Endothelial cell (in vitro differentiated cells): ENCODE measurements at places on chromosomes 2 and 18. TPM values are rescaled to one million over a fixed set of nuclear protein-coding genes. Genes with fewer than 3 reads are reported as not detected.

SLC23A3 gene
- total RNA-seq: 1.7 TPM

ARMC9 gene
- total RNA-seq: 18.3 TPM

BMP10 gene
- not detected for total RNA-seq

MEP1B gene
- 0.15 TPM for total RNA-seq

LYPD1 gene
- total RNA-seq: 0.64 TPM

ASPRV1 gene
- total RNA-seq: 0.87 TPM

FBXO15 gene
- 5.4 TPM for total RNA-seq

CELF4 gene
- 0.44 TPM for total RNA-seq

PLGLB1 gene
- 1.1 TPM for total RNA-seq

EDAR gene
- not detected for total RNA-seq

ABCG5 gene
- total RNA-seq: not detected

TRIM54 gene
- not detected for total RNA-seq

MYO5B gene
- 1.5 TPM for total RNA-seq

NR4A2 gene
- 3.9 TPM for total RNA-seq

UNC50 gene
- total RNA-seq: 33.0 TPM

GRCh38 chr2:29629495-29629894 lies 291.9 kb downstream of the ALK start:
- DNase-seq: no peak

GRCh38 chr2:219124381-219125110 lies 36.1 kb downstream of the NHEJ1 start:
- DNase-seq: no peak

DNA sequence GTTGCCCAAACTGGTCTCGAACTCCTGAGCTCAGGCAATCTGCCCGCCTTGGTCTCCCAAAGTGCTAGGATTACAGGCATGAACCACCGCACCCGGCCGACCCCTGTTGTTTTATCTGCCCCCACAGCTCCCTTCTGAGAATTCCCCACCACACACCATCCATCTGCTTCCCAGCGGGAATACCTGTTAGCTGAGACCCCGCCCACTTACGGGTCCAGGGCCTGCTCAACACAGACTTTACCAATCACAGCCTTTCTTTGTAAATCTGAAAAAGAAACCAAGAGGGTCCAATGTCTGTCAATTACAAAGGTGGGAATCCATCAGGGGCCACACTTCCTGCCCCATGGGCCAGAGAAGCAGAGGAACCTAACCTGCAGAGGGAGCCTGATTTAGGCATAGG lies 14.2 kb upstream of the CABLES1 start:
- no peak for DNase-seq

- DNase-seq: no peak
Observed at GRCh38 chr2:45586600-45586999, 24.5 kb downstream of the SRBD1 start.

- DNase-seq: no peak
Observed at GRCh38 chr2:80461505-80462197, 157.1 kb upstream of the LRRTM1 start.

GRCh38 chr18:68391801-68392200 lies 323.1 kb downstream of the TMX3 start:
- DNase-seq: no peak

DNA sequence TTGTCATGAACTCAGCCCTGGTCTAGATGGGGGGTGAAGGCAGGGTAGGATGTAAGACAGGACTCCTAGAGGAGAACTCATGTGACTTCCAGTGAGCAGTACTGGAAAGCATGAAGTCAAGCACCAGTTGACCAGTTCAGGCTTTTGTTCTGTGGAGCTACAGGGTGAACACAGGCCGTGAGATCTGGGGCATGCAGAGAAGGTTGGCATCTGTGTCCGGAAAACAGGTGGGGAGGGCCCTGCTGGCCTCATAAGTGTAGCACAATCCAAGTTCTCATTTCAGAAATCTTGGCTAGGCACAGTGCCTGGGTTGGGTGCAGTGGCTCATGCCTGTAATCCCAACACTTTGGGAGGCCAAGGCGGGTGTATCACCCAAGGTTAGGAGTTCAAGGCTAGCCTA lies 50.9 kb upstream of the SPATS2L start:
- no peak for DNase-seq

DNA sequence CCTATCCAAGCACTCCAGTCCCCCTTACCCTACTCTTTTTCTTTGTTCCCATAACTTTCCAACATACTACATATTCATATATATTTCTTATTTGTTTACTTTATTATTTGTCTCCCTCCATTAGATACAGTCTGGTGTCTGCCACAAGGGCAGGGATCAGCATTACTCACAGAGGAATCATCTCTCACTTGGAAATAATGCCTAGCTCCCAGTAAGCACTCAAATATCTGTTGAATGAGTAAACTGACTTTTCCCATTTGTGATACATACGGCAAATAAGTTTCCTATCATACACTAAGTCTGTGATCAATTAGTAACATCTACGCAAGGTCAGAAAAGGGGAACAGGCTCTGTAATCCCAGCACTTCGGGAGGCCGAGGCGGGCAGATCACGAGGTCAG lies 18.7 kb downstream of the C1D start:
- no peak for DNase-seq

DNA sequence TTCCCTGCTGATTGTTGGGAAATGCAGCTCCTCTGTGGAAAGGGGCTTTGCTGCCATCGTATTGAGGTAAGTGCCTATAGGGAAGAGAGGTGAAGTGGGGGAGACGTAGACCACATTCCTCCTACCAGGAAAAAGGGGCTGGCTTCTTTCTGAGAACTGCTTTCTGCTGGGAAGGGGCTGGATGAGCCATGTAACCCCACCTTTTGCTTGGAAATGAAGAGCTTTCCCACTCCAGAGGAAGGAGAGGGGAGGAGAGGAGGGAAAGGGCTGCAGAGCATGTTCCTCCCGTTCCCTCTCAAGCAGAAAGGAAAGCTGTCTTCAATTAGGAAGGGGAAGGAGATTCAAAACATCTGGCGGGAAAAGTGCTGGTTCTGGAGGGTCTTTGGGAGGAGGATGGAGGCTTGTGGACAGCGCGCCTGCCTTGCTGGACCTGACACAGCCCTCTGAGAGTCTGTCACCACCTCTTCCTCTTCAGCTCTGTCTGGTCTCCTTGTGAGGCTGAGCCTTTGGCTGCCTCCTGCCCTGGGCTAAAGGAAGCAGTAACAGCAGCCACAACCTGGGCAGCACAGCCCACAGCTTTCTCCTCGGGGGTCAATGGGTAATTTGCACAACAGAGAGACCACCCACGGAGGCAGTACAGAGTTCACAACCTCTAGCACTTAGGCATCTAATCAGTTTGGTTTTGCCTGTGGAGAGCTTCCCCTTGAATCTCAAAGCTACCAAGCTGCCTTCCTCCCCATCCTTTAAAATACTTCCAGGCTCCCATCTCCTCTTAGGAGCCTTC lies 410.0 kb upstream of the TNP1 start:
- DNase-seq: no peak

GRCh38 chr18:26864658-26865057 lies 849 bp downstream of the AQP4 start:
- DNase-seq: no peak

- DNase-seq: no peak
Observed at GRCh38 chr2:213166109-213166508, 14.7 kb upstream of the IKZF2 start.

DNA sequence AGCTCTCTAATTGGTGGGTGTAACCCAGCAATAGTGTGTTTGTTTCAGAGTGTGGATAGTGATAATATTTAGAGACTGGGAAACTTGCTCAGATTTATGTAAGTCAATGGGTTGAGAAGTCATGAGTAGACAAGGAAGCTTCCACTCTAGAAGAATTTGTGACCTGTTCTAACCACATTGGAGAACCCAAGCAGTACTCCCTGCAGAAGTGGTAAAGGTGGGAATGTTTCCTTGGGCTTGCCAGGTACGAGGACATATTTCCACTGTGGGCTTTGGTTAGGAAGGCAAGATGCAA lies 350.4 kb downstream of the THSD7B start:
- DNase-seq: no peak

- no peak for DNase-seq
Observed at GRCh38 chr2:188176620-188177019, 115.1 kb upstream of the GULP1 start.

DNA sequence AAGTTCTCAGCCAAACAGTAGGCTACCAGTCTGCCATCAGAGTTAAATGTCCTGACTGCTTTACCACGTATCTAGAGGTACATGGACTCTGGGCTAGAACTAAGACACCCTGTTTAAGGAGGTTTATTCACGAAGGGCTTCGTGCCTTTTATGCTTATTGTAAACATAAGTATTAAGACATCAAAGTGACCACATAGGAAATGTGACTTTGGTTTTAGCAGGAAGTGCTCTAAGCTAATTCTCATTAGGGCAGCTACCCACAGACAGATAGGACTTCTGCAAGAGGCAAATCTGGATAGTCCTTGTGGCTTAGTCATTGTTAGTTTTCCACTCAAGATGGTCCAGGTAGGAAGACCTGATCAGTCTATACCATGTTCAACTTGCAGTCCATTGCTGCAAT lies 233.3 kb upstream of the MGAT5 start:
- no peak for DNase-seq

- DNase-seq: no peak
Observed at GRCh38 chr2:70528276-70528675, 25.4 kb downstream of the TGFA start.

DNA sequence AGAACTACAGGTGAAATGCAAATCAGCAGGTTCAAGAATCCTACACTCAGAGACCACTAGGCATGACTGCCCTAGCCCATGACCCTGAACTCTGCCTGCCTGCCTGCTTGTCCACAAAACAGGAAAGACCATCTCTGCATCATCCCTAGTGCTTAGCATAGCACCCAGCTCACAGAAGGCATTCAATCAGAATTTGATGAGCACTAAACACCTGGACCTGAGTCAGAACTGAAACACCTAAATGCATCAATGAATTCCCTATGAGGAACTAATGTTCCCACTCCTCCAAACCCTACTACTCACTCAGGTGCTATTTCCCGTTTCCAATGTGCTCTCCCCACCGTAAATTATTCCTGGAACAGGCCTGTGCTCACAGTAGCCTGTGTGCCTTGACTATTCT lies 21.7 kb downstream of the MRPS5 start:
- no peak for DNase-seq

DNA sequence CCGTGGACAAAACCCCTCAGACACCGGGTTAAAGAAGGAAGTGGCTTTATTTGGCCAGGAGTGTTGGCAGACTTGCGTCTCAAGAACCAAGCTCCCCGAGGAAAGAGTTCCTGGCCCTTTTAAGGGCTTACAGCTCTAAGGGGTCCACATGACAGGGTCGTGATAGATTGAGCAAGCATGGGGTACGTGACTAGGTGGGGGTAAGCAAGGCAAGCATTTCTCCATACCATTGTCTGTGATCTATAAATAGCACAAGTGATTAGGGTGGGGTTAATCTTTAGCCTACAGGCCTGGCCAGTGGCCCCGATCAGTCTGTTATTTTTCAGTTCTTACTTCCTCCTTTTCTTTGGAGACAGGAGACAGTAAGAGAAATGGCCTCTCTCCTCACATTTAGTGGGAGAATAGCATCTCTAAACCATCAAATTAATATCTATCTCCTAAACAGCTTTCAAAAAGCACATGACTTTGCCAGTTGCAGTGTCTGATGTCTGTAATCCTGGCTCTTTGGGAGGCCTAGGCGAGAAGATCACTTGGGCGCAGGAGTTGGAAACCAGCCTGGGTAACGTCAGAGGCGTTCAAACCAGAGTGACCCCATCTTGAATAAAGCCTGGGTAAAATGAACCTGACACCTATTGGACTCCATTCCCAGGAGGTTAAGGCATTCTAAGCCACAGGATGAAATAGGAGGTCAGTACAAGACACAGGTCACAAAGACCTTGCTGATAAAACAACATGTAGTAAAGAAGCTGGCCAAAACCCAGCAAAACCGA lies 18.3 kb upstream of the CNOT11 start:
- DNase-seq: no peak

GRCh38 chr2:18910843-18911242 lies 321.5 kb upstream of the NT5C1B start:
- no peak for DNase-seq

GRCh38 chr2:68057658-68058396 lies 5.0 kb downstream of the C1D start:
- DNase-seq: no peak

DNA sequence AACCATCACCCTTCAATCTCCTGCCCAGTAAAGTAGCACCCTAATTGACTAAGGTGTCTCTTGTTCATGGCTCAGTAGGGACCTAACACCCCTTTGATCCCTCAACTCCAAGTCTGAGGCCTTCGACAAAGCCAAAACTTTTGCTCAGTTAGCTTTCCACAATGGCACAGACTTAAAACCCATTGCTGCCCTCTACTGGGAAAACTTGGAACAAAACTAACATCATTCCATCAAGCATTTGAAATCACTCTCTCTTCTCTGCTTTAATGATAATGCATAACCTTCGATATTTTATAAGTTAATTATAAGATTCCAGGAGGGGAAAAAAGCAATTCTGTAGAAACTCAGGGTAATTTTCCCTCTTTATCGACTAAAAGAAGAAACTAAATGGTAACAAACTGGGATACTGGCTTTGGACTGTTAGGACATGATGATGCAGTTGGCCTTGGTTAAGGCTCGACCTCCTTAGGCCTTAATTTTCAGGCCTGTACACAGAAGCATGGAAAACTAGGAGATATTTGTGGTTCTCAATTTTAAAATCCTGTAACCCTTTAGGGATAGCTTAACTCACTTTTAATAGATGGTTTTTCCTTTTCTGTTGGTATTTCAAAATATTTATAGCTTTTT lies 127.8 kb downstream of the STK39 start:
- DNase-seq: peak; percentile 62

DNA sequence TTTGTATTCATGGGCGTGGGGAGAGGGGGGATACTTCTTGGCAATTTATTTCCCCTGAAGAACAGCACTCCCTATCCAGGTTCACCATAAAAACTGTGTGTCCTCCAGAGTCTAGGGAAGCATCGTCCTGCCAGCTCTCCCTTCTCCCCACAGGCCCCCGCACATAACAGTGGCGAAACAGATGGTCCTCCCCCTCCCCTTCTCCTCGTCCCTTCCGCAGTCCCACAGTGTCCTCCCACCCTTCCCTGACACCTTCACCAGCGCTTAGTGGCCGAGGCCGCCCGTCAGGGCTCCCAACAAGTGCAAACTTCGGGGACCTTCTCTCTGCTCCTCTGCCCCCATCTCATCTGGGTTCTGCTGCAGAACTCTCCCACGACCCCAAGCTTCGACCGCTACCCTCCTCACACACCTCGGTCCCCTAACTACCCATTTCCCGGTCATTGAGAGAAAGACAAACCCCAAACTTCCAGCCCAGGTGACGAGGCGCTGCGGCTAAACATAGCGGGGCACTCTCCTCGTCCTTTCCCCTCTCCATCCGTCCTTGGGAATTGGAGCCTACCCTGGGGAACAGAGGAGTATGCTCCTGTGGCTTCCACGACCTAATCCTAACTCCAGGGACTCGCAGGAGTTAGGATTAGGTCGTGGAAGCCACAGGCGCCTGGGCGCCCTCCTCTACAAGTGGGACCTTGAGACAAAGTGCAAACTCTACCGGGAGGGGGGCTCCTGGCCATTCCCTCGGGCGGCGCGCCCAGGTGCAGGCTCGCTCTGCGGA lies 971 bp downstream of the ZNF385B start:
- no peak for DNase-seq

GRCh38 chr2:85237849-85238565 lies 89.8 kb downstream of the TGOLN2 start:
- DNase-seq: peak; percentile 53

GRCh38 chr2:127811397-127812321 lies 688 bp upstream of the WDR33 start:
- DNase-seq: no peak

GRCh38 chr2:24228470-24228869 lies 53.6 kb downstream of the FAM228A start:
- DNase-seq: no peak

GRCh38 chr2:225995796-225996461 lies 596.4 kb downstream of the NYAP2 start:
- no peak for DNase-seq
